ENCODE measurements at places on chromosomes 11 and 22.
A peak's percentile ranks its signal among the peaks of the same experiment; 100 is the strongest.

GRCh38 chr22:25736378-25737011 lies 5.5 kb upstream of the MYO18B start:
- DNase-seq, result no peak

DNA sequence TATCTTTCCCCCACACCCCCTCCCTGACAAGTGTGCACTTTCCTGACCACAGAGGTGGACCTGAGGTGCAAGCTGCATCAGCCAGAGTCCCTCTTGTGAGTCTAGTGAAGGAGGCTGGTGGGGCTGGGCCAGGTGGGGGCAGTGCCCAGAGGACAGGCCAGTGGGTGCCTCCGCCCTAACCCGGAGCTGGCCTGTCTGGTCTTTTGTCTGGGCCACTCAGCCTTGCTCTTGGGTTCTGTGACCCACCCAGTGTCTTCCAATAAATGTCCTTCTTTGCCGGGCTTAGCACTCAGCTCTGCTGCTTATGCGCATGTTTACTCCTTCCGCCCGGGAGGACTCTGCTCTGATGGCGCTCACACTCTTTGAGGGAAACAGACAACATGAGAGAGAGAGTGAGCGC lies 526.2 kb downstream of the TBC1D22A start:
- no peak for DNase-seq

DNA sequence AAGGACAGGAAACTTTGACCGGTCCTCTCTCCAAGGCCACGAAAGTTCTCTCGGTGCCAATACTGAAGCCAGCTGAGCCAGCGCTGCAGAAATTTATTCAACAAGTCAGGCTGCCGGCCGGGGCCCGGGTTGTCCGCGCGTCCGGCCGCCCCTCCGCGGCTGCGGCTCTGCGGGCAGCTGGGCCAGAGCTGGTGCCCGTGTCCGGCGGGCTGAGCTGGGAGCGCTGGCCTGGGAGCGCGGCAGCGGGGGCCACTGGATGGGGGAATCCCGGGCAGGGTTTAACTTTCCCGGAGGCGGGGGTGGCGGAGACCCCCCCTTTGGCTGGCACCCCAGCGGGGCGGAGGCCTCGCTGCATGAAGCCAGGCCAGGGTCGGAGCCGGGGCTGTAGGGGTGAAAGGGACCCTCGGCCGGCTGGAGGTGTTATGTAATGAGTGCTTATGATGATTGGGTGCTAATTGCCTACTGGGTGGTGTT lies 12.3 kb upstream of the CACNA1I start:
- DNase-seq, result no peak

DNA sequence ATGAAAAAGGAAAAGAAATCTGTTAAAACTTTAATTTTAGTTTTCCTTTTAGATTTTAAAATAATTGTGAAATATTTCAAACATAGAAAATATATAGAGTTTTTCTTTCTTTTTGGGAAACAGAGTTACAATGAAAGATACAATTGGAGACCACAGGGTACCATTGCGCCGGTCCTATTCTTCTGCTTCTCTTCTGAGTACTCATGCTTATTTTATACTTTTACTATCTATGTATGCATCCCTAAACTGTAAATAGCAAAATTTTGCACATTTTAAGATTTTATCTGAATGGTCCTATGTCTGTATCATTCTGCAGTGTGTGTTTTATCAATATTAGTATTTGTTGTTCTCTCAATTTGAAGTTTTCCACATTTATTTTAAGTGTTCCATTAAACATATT lies 65.0 kb downstream of the EHF start:
- DNase-seq, result no peak

GRCh38 chr11:125263268-125263790 lies 98.8 kb downstream of the PKNOX2 start:
- DNase-seq, result peak; percentile 78

DNA sequence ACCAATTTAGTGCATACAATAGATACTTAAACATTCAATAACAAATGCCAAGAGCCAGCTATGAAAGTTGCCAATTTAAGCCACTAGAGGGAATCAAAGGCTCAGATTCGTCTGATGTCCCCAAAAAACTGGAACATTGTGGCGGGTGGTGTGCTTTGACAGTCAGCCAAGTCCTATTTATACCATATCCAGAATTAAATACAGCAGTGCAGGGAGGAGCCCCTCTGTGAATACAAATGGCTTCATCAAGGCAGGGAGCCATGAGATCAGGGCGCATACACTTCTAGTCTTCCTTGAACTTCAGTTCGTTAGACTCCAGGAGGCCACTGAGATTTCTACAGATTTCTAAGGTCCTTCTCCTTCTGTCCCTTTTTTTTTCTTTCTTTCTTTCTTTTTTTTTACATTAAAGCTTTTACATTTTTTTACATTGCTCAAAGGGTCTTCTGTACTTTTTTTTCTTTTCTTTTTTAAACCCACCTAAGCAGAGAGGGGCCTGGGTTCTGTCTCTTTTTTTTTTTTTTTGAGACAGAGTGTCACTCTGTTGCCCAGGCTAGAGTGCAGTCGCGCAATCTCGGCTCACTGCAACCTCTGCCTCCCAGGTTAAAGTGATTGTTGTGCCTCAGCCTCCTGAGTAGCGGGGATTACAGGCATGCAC lies 41.5 kb upstream of the HSPA8 start:
- no peak for DNase-seq

GRCh38 chr11:129273944-129274711 lies 82.0 kb upstream of the ARHGAP32 start:
- no peak for DNase-seq

GRCh38 chr22:36201630-36202319 lies at the start of gene APOL4:
APOL4 (minus strand) TSS chr22:36201809; CDS start chr22:36201734, 75 bp downstream.
- DNase-seq, result no peak

- DNase-seq, result no peak
Measured at GRCh38 chr11:40393511-40393910, 1065.9 kb downstream of the LRRC4C start.

GRCh38 chr11:129768356-129768755 lies 47.3 kb upstream of the TMEM45B start:
- no peak for DNase-seq

GRCh38 chr22:45627489-45628233 lies 44.0 kb upstream of the ATXN10 start:
- DNase-seq, result no peak

- no peak for DNase-seq
Measured at GRCh38 chr11:424232-424631, 9.4 kb upstream of the SIGIRR start.

- DNase-seq, result no peak
Measured at GRCh38 chr11:79150966-79151365, 289.9 kb downstream of the TENM4 start.

- DNase-seq, result no peak
Measured at GRCh38 chr11:28559492-28559891, 451.3 kb downstream of the METTL15 start.

DNA sequence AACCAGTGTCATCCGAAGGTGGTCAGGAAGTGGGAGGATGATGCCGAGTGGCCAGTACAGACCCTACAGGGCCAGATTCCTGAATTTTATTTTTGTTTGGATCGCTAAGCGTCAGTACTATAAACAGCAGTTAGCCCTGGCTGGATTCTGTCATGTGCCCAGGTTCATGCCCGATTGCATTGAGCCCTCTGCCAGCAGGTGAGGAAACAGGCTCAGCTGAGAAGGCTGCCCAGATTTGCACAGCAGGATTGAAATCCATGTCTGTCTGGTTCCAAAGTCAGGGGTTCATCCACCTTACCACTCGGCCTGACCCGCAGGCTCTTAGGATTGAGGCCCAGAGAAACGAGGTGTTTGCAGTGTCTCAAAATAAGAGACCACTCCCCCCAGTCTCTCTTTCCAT lies 9.1 kb upstream of the TBC1D22A start:
- DNase-seq, result no peak

DNA sequence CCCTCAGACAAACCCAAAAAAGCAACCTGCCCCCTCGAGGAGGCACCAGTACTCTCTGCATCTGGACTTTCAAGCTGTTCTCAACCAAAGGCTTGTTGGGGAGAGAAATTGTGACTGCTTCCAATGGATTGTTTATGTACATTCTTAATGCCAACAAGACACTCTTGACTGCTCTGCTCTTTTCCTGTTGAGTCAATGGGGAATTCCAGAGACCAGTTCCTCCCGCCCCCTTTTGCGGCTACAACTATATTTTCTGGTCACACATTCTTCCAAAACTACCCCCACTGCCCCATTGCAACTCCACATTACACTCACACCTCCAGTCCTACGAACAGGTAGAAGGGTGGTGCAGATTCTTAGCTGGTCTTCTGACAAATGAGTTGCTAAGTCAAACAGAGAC lies 187.0 kb downstream of the DSCAML1 start:
- DNase-seq, result no peak

DNA sequence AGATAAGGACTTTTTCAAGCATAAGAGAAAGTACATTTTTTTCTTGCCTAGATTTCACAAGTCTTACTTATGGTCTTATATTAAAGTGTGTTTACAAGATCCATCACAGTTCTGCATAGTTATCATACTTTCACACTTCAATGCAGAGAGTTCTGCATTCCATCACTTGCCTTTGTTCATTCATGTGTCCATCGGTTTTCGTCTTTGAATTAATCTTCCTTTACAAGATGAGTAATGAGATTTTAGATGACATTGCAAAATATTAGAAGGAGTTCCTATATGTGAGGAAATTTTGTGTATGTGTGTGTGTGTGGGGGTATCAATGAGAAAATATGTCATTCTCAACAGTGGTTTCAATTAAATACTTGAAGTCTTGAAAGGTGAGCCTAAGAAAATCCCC lies 98.1 kb upstream of the GUCY1A2 start:
- DNase-seq, result no peak

DNA sequence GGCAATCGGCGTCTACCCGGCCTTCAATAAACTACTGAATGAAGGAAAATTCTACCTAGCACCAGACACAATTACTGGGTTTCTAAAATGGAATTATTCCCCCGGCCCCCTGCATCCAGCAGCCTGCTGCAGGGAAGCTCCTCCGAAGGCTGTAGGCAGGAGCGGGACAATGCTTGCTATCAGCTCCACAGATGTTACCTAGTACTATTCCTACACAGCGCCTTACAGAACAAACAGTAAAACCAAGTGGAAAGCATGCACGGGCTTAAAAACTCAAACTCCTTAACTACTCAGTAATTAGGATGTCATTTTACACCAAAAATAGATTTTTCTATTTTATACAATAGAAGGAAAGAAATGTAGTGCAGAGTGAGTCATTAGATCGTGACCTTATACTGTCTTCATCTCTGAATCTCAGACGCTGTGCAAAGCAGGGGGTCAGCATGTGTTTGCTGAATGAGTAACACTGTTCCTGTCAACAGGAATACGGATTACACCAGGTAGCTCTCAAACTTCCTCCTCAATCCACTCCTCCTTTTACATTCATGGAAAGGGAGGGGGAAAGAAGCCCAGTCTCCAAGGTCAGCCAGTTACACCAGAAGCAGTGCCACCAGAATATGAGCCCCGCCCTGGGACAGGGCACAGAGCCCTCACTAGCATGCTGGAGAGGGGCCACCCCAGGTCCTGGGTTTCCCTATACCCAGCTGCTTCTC lies 74.9 kb downstream of the PACSIN2 start:
- no peak for DNase-seq

DNA sequence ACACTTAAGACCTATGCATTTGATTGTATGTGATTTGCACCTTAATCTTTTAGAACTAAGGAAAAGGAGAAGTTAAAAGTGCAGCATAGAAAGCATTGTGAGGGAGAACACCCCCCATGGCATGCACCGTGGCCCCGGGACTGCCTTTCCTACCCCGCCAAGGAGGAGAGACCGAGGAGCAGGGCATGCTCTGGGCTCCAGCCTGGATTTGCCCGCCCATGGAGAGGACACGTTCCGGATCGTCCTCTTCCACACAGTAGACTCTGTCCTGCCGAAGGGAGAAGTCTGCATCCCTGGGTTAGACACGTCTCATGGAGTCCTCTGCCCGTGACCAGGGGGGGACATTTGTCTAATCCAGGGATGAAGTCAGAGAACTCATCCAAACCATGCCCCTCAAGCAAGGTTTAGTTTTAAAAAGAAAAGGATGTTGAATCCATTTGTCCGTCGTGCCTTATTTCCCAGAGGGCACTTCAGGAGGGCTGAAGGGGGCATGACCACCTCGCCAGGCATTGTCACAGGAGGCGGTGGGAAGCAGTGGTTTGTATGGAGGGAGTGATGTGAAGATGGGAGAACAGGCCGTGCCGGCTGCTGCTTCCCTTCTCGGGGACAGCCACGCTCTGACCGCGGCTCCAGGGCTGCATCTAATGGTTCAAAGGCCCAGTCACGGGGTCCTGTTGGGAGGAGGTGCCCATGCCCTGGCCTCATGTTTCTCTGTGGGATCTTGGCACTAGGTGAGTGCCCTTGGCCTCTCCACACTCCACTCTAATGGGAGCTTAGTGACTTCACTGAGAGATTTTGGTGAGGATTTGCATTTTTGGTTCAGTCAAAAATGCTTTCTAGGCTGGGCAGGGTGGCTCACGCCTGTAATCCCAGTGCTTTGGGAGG lies 66.2 kb upstream of the GAL start:
- no peak for DNase-seq

DNA sequence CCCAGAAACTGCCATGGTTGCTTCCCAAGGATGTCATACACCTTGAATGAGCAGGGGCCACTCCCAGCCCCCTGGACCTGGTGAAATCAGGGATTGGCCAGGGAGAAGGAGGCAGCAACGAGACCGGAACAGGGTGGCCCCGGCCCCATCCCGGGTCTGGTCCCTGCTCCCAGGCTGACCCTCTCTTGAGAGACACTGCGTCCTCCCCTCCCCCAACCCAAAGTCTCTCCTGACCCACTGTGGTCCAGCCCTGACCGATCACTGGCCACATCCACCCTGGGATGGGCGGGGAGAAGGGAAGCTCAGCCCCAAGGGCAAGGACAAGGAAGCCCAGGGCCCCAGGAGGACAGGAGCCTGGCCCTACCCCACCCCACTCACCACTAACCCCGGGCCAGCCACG lies 12.4 kb downstream of the CYTH4 start:
- DNase-seq, result no peak

DNA sequence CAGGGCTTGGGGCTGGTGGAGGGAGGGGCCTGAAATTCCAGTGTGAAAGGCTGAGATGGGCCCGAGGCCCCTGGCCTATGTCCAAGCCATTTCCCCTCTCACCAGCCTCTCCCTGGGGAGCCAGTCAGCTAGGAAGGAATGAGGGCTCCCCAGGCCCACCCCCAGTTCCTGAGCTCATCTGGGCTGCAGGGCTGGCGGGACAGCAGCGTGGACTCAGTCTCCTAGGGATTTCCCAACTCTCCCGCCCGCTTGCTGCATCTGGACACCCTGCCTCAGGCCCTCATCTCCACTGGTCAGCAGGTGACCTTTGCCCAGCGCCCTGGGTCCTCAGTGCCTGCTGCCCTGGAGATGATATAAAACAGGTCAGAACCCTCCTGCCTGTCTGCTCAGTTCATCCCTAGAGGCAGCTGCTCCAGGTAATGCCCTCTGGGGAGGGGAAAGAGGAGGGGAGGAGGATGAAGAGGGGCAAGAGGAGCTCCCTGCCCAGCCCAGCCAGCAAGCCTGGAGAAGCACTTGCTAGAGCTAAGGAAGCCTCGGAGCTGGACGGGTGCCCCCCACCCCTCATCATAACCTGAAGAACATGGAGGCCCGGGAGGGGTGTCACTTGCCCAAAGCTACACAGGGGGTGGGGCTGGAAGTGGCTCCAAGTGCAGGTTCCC lies at the start of gene APOC3:
APOC3 (plus strand) TSS at position 383 of the 659 bp plus-strand sequence. CDS start 676 bp downstream, outside the sequence.
- no peak for DNase-seq

All from glutamatergic neuron (in vitro differentiated cells).